Activated CD8-positive, alpha-beta memory T cell treated with anti-CD3 and anti-CD28 coated beads for 4 hours (primary cell): ENCODE measurements at places on chromosomes 6 and 20.

GRCh38 chr6:33904747-33905065 is 100.9 kb upstream of the MLN start:
- no peak for DNase-seq

GRCh38 chr6:102907181-102907580 is 1513.7 kb downstream of the GRIK2 start:
- DNase-seq = no peak

- DNase-seq = no peak
These were observed 2.6 kb downstream of the MGME1 start for GRCh38 chr20:17971300-17972013.

DNA sequence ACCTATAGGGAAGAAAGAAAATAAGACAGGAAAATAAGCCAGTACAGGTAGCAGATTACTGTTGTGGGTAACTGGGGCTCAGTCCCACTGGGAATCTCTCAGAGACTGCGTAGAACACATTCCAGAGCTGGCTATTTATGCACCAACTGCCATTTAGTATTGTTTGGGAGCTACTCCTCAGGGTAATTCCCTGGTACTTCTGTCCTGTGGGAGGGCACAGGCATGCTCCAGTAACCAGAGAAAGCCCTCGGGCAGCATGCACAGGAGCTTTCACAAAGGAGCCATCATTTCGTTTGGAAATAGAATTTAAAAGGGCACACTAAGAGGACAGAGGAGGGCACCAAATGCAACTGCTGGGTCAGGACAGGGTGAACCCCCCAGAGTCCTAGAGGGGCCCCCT is 148.0 kb upstream of the LRFN2 start:
- DNase-seq = no peak

- DNase-seq = no peak
These were observed 45.6 kb downstream of the THBS2 start for GRCh38 chr6:169208011-169208410.

DNA sequence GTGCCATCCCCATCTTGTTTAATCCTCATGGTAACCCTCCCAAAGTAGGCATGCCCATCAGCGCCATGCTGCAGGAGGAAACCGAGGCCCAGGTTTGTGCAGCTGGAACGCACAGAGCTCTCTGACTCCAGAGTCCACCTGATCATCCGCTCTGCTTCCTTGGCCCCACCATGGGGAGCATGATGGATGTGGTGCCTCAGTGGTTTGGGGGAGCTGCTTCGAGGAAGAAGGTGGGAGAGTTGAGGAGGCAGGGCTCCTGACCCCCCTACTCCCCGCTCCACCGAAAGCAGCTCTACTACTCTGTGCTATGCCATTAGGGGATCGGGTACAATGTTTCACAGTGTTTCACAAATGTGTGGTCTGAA is 52.2 kb downstream of the TGM2 start:
- no peak for DNase-seq

DNA sequence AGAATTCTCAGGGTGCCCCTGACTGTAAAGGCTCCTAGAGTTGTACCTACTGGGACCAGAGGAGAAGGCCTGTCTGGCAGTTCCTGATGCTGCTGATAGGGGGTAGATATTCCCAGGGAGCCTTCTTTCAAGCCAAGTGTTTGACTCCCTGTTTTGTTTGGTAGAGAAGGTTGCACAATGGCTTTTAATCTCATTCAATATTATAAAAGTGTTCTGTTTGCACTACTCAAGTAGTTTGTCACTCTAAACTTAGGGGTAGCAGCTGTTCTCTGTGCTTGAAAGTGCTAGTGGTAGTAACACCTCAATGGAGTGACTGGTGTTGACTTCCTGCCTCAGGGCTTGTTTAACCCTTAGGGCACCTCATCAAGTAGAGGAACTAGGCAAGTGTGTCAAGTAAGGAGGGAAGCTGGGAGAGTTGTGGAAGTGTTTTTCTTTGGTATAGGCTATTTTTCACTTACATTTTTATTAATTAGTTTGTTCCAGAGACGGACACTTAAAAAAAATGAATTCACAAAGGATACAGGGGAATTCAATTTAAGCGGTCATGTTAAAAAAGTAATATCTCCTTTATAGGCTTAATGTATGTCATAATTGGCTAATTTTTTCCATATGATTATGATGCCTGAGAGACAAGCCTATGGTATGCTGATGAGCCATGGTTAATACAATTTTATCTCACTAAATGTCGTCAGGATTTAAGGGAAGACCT is 38.1 kb downstream of the BICRAL start:
- DNase-seq = no peak

DNA sequence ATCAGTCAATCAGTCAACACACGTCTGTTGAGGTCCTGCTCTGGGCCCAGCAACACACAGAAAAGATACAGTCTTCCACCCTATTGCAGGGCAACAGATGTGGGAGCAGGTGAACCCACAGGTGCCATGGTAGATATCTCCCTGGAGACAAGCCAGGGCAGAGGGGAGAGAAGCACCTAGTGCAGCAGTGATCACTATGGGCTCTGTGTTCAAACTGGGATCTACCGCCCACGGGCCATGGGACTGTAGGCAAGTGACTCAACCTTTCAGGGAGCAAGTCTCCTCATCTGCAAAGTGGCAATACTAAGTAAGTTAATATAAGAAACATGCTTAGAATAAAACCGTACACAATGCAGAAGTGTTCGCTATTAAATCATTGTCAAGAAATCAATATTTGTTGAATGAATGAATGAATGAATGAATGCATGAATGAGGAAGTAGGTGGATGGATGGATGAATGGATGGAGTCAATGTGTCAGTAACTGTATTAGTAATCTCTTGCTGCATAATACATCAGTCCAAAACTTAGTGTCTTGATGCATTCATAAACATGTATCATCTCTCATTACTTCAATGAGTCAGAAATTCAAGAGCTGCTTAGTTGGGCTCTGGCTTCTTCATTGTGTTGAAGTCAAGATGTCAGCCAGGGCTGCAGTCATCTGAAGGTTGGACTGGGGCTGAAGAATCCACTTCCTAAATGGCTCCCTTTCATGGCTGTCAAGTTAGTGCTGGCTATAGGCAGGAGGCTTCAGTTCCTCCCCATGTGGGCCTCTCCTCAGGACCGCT is 31.9 kb upstream of the NFATC2 start:
- DNase-seq = no peak

- DNase-seq = no peak
These were observed 62.9 kb downstream of the SCAND1 start for GRCh38 chr20:35891375-35891774.

GRCh38 chr20:63464289-63464635 is 8.2 kb downstream of the KCNQ2 start:
- no peak for DNase-seq

DNA sequence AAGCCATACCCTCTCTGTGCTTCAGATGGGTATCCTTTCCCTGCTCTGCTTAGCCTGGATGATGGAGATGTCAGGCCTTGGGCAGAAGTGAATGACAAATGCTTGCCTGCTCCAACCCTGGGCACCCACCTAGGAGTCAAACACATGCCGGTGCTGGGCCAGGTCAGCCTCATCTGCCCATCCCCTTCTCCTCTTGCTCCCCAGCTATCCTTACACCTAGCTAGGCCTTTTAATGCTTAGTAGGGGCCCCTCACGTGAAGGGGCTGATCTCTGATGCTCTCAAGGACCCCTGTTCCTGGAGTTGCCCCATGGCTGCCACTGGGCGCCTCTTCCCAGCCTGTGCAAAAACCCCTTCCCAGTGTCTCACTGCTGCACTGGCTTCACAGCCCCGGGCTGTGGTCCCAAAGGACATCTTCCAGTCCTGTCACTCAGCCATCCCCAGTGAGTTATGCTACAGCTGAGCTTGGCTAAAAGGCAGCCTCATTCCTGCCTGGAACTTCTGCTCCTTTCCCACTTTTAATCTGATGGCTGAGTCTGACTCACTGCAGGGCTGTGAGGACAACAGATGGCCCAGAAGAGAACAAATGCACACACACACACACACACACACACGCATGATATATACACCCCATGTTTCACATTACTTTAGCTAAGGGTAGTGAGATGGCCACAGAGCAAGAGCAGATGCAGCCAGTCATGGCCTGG is 12.8 kb upstream of the SDCBP2 start:
- no peak for DNase-seq

- DNase-seq = no peak
These were observed 1.3 kb downstream of the ZGPAT start for GRCh38 chr20:63709149-63709527.

DNA sequence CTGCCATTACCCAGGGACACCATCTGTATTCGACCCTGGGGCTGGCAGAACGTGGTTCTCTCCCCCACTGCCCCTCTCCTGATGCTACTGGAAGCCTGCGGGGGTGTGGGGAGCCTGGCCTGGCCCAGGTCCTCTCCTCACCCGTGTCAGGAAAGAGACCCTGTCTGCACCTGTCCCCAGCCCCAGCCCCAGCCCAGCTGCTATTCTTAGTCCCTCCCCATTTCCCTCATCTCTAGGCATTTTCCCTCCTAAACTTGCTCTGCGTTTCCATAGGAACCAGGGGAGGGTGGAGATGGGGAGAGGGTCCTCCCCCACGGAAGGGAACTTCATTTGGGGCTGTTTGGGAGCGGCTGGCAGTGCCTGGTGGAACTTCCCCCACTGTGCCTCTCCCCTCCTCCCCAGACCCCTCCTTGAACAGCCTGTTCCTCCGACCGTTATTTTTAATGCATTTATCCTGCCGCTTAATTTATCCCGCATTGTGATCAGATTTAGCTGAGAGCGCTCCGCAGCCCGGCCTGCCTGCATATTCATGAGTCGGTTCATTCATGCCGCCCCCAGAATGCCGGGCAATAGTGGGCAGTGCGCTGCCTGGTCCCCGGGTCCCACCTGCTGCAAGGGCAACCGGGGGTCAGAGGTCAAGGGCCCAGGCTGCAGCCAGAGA is 31.8 kb upstream of the DLGAP4 start:
- no peak for DNase-seq

- no peak for DNase-seq
These were observed 26.7 kb upstream of the SRC start for GRCh38 chr20:37319151-37319671.

DNA sequence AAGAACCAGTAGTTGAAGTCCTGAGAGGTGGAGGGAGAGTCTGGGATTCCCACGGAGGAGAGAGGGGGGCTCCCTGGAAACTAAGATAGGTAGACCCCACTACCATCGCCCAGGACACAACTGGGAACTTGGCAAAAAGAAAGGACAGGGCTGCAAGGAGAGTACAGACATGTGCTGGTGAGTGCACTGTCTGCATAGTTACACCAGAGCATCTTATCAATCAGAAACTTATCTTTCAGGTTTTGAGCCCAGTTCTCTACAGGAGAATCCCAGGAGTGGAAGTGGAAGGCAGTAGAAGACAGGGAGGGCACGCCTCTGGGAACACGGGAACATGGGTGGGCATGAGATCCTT is 12.2 kb downstream of the NFKBIL1 start:
- DNase-seq = no peak

DNA sequence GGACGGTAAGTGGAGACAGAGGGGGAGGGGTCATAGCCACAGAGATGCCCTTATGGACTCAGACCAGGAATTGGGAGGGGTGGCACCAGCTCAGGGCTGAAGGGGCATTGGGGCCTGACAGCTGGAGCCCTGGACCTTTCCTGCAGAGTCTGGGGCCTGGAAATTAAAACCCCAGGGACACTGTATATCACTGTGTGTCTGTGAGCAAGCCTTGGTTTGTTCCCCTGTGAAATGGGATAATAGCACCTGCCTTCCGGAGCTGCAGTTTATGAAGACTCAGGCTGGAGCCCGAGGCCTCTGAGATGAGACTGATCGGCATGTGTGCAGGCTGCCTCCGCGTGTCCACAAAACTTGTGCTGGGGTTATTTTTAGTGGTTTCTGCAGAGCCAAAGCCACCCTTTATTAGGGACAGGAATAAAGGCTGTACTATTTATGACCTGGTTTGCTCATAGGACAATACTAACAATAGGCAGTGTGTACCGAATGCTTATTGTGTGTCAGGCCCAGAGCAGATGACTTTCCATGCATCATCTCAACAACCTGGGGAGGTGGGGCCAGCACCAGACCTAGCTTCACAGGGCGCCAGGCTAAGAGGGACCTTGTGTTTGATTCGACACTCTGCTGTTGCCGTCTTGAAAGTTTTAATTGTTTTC is 22.6 kb downstream of the MYH7B start:
- no peak for DNase-seq

DNA sequence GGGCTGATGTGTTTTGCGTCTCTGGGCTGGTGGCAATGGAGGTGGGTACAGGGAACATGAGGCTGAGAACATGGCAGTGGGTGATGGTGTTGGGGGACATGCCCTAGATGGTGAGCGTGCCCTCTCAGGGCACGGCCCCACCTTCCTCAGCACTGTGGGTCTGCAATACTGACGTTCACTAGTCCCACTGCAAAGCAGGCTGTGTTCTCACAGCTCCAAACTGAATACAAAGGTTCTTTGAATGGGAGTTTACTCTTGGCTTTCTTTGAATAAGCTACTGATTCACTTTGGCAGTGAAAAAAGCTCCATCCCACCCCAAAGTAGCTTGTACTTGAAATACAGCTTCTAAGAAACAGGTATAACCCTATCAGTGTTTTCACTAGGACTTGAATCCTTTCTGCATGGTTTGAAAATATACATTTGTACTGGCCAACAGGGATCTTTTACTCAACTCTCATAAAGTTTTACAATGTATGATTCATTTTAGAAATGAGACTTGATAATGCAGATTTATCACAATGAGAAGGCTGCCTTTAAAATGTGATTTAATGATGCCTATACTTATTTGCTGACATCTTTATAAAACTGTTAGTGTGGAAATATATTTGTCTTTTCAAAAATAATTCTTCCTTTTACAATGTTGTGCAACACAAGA is 400.7 kb downstream of the ZFAND3 start:
- no peak for DNase-seq

GRCh38 chr6:145428706-145429105 is 306.6 kb downstream of the EPM2A start:
- no peak for DNase-seq

- no peak for DNase-seq
These were observed 337.1 kb upstream of the IRAK1BP1 start for GRCh38 chr6:78530208-78530607.

DNA sequence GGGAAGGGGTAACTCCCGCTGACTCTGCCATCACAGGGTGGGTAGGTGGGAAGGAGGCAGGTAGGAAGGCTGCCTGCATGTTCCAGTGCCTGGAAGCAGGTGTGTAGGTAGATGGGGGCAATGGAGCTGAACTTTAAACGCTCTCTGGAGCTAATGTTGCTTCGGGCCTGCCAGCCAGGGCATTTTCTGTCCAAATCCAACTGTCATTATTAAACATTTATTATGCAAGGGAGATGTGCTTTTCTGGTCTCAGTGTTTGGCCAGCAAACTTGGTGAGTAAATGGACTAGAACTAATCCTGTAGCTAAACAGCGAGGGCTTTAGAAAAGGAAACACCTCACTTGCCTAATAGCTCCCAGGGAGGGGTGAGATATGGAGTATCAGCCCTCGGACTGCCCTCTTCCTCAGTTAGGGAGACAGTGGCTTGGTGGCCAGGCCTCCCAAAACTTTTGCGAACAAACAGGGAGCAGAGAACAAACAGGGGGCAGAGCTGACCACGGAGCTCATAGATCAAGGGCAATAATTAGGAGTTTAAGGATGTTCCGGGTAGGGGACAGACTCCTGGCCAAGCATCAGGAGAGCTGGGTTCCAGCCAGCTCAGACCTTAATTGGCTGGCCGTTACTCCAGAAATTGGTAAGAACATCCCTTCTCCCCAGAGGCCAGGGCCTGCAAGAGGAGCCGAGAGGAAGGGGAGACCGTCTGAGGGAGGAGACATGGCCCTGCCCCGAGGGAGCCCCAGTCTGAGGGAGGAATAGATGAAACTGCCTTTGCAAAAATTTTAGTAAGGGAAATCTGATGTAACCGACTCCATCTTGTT is 131.1 kb downstream of the VEGFA start:
- DNase-seq = no peak
